ENCODE measurements at places on chromosomes 5 and 9.

DNA sequence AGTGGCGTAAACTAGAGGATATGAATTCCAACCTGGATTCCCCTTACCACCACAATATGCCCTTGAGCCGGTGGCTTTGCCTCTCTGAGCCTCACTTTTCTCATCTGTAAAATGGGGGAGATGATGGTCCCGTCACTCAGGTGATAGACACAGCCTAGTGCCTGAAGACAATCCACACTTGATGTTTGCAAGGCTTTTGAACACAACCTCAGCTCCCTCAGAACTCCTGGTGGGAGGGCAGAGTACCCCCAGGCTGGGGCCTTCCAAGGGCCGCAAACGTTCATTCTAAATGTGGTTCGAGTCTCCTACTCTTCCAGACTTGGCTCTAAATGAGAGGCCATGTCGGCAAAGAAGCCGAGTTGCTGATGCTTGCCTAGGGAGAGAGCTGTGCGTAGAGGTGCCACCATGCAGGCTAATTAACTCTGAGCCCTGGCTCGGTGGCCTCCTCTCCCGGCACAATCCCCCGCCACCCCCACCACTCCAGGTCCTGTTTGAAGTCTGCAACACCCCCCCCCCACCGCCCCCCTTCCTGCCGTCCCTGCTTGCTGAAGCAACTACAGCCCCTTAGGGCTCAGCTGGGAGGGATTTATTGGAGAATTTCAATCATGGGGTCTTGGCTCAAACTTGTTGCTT, 97.7 kb upstream of the LMX1B start:
- DNase-seq, result no peak

DNA sequence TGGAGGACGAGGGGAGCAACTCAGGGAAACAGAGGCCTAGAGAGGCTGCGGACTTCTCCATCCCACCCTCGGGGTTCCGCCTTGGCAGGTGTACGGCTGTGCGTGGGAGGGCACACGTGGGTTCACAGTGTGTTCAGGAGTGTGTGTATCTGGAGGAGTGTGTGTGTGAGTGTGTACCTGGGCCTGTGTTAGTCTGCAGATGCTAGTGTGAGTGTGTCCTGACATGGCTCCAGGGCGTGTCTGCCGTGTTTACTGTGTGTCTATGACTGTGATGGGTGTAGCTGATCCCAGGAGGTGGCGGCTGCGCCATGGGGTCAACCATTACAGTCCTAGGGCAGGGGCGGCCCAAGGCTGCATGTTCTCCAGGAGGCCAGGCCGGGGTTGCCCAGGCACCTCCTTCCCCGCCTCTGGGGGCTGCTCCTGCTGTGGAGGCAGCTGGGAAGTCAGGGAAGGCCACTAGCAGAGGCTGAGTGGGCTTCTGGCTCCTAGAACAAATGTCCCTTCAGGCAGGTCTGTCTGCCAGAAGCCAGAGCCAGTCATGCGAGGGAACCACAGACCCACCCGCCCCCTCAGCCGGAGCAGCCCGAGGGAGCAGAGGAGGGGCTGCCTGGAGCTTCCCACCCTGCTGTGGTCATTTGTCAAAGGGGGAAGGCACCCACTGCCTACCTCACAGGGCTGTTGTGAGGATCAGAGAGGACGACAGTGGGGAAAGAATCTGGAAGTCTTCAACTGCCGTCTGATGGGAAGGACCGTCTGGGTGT, 21.4 kb downstream of the CRB2 start:
- no peak for DNase-seq

- no peak for DNase-seq
Measured at GRCh38 chr5:83551821-83552220, 80.3 kb downstream of the VCAN start.

DNA sequence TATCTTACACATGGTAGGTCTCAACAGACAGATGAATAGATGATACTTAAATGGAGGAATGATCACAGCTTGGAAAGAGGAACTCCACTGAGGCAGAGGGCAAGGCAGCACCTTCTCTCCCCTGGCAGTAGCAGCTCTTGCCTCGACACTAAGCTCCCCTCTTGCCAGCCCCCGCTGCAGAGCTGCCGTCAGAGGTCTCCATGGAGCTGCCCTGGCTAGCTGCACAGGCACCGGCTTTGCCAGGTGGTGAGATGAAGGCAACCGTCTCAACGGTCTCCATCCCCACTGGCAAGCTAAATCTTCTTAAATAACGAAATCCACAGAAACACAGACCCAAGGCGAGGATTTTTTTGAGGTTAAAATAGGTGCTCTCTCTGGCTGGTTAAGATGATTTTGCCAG, 81.2 kb downstream of the CRB2 start:
- DNase-seq, result no peak

GRCh38 chr5:134125039-134126015, 10.8 kb downstream of the TCF7 start:
- no peak for DNase-seq

- DNase-seq, result no peak
Measured at GRCh38 chr9:121674017-121674416, 22.6 kb downstream of the DAB2IP start.

DNA sequence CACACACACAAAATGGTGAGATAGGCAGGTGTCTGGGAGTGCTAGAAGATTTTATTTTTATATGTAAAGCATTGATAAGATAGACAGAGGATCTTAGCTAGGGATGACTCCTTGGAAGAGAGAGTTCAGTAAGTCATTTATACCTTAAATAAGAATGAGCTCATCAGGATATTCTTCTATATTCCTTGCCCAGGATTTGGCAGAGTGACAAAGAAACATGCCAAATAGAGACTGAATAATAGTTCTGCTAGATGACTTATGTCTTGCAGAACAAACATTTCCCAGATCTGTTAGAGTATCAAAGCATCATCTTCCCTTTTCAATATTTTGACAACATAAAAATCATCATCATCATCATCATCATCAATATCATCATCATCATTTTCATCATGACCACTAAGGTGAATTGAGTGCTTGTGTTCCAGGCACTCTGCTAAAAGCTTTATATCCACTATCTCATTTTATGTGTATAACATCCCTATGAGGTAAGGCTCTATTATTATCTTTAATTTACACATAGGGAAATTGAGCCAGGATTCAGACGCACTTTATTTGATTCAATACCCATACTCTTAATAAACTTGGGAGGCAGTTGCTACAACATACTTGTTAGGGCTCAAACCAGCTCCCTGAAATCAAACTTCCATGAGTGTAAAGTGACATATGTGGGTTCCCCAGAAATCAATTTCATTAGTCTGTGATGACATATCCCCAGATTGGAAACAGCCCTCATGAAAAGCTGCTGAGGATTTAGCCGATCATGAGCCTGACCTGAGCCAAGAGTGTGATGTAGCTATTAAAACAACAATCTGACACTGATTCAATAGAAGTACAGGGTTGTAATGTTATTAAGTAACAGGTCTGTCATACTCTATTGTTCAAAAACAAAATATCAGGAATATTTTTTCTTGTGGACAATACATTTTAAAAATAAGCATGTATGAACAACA, 176.3 kb upstream of the SEMA6A start:
- no peak for DNase-seq

DNA sequence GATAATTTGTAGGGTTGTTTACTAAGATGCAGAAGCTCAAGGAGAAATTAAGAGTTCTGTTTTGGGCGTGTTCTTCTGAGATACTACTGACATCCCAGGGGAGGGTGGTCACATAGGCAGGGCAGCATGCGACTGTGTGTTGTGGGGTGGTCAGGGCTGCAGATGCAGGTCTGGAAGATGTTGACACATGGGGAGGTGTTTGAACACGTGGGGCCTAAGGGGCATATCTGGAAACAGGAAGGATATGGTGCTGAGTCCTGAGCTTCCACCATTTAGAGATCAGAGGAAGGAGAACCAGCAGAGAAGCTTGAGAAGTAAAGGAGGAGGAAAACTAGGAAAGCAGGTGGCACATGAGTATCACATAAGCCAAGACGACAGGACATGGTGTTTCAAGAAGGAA, 228.2 kb downstream of the ADGRV1 start:
- no peak for DNase-seq

DNA sequence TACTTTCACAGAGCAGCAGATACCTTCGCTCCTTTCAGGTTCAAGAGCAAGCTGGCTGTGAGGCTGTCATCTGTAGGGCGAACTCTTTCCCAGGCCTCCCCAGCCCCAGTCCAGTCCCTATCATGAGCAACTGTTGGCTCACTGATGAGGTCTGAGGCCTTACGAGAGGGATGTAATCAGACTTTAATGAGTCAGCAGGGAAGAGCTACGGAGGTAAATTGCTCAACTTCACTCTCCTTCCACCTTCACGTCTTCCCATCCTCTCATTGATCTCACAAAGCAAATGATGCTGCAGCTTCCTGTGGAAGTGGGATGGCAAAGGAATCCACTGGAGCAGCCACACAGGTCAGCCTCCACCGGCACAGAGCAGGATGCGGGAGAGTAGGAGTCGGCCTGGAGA, 130.7 kb upstream of the TBCA start:
- no peak for DNase-seq

DNA sequence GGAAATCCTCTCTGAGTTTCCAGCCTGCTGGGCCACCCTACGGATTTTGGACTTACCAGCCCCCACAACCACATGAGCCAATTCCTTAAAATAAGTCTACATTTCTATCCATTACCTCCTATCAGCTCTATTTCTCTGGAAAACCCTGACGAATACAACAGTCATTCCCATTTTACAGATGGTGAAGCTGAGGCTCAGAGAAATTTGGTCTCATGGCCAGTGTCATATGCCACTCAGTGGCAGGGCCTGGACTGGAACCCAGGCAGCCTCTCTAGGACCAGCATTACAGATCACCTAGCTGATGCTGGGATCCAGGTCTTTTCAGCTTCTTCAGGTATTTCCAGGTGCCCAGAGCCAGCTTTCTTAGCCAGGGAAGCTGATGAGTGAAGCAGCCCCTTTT, 45.0 kb upstream of the SH3PXD2B start:
- DNase-seq, result no peak

- no peak for DNase-seq
Measured at GRCh38 chr5:178931846-178932760, 8.9 kb upstream of the ZNF454 start.

- no peak for DNase-seq
Measured at GRCh38 chr5:114317751-114318150, 44.1 kb upstream of the KCNN2 start.

DNA sequence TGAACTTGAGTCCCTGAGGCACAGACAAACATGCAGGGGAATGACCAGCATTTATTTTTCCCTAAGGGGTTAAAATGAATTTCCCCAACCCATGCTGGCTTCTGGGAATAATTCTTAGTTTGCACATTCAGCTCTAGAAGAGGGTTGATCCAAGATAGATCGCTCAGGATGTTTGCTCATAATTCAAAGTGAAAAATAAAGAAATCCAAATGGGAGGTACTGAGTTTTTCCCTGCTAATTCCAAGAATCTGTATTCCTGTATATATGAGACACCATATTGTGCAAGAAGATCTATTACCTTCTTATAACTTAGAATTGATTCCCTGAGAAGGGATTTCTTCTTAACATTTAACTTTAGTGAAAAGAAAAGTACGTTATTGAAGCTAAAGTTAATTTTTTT, 96.2 kb downstream of the VCAN start:
- DNase-seq, result no peak

DNA sequence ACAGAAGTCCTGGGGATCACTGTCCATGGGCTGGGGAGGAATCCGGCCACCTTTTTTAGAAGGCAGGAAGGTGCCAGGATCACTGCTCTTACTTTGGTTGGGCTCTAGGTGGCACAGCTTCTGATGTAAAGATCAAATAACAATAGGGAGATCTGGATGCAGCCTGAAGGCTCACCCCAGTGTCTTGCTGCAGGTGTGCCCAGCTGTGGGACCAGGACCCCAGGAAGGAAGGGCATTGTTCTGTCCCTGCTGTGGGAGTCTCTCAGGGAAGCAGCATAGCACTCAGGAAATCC, 69.6 kb downstream of the DAB2IP start:
- DNase-seq, result no peak

GRCh38 chr5:111863801-111864200, 106.8 kb upstream of the NREP start:
- no peak for DNase-seq

GRCh38 chr5:59532979-59533729, 360.4 kb downstream of the PDE4D start:
- DNase-seq, result no peak

- DNase-seq, result no peak
Measured at GRCh38 chr9:37119360-37119759, 1.0 kb upstream of the ZCCHC7 start.

DNA sequence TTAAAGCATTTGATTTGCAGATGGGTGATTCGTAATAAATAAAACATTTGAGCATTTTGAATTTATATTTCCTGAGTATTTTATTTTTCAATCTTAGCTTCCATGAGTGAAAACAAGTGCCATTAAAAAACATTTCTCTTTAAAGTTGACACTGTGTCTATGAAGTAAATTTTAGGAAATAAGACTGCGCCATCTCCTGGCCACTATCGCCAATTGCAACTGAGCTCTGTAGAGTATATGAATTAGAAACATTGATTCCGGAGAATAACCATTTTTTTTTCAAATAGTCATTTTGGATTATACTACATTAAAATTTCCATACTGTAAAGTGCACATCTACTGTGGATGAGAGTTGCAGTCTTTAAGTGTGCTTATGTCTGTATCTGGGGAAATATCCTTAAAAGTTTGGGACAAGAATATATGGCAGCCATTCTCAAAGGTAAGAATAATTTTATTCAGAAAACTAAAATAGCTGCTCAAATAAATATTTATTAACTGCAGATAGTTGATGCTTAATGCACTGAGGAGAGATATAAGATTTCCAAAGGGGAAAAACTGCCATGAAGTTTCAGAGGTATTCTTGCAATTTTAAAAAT, 5.9 kb downstream of the DMRTA1 start:
- DNase-seq, result no peak

GRCh38 chr5:74304536-74304935, 336.0 kb downstream of the ENC1 start:
- DNase-seq, result no peak

- no peak for DNase-seq
Measured at GRCh38 chr5:87195616-87196015, 72.1 kb upstream of the RASA1 start.

DNA sequence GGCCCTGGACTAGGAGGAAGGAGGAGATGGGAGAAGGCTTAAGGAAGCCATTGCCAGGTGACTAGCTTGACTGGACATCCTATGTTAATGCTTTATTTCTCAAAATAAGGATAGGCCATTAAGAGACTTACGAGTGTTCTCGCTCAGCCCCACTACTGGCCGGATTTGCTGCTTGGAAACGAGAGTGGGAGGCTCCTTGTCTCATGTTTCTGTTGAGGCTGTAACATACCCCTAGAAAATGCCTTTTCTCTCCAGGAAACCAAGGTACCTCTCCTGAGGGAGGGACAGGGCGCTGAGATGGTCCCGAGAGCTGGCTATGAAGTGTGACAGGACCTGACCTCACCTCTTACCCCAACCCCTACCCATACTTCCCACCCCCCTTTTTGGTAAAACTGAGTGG, 60.0 kb downstream of the RALGPS1 start:
- no peak for DNase-seq

GRCh38 chr5:91885291-91886265, 502.5 kb upstream of the ARRDC3 start:
- DNase-seq, result no peak

GRCh38 chr5:61999371-61999770, 306.6 kb upstream of the KIF2A start:
- DNase-seq, result no peak

- no peak for DNase-seq
Measured at GRCh38 chr5:60522292-60522905, 177.6 kb downstream of the DEPDC1B start.
